Naive thymus-derived CD8-positive, alpha-beta T cell (primary cell): ENCODE measurements at places on chromosomes 6 and 20. TPM values are rescaled to one million over a fixed set of nuclear protein-coding genes. Genes with fewer than 3 reads are reported as not detected.

The DEF6 gene
- 136 TPM for polyA plus RNA-seq

The COL9A3 gene
- polyA plus RNA-seq, result 0.15 TPM

The CLVS2 gene
- polyA plus RNA-seq, result not detected

The GCNT2 gene
- 0.85 TPM for polyA plus RNA-seq

GRCh38 chr6:10460096-10460495 lies 45.2 kb upstream of the TFAP2A start:
- peaks cover 34% of the 10 kb centered on the region for H3K27me3 ChIP-seq
- no peak overlapping the region for H3K27ac ChIP-seq
- no peaks in the 10 kb centered on the region for H3K4me1 ChIP-seq

DNA sequence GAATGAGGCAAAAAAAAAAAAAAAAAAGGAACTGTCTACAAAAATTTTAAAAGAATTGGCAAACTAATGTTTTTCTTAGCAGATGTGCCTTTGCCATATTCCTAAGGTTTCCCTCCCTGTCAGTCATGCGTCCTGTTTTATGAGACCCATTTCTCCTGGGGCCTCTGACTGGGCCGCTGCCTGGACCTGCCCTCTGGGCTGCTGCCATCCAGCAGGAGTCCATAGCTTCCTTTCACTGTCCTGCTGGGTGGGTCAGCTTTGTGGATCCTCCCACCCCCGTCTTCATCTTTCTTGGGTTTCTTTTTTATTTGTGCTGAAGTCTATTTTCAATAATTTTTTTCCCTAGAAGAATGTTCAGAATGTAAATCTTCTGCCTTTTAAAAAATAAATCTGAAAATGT lies 110.8 kb upstream of the SCP2D1 start:
- H3K27me3 ChIP-seq, result no peaks in the 10 kb centered on the region
- peaks cover 13% of the 10 kb centered on the region for H3K4me1 ChIP-seq
- H3K36me3 ChIP-seq, result peaks cover 6% of the 10 kb centered on the region
- H3K4me3 ChIP-seq, result no peak overlapping the region
- no peak for DNase-seq

GRCh38 chr6:123619156-123619555 lies 17.6 kb downstream of the TRDN start:
- H3K36me3 ChIP-seq, result no peaks in the 10 kb centered on the region
- H3K4me1 ChIP-seq, result no peaks in the 10 kb centered on the region
- H3K4me3 ChIP-seq, result no peak overlapping the region
- H3K27ac ChIP-seq, result no peak overlapping the region
- DNase-seq, result no peak
- no peaks in the 10 kb centered on the region for H3K27me3 ChIP-seq

- peak; percentile 41 for DNase-seq
- peaks cover 7% of the 10 kb centered on the region for H3K36me3 ChIP-seq
- H3K27ac ChIP-seq, result peak overlapping the region; percentile 79
- H3K27me3 ChIP-seq, result peaks cover 16% of the 10 kb centered on the region
- H3K4me3 ChIP-seq, result no peak overlapping the region
Measured at GRCh38 chr6:14743474-14744211, 502.2 kb upstream of the JARID2 start.

DNA sequence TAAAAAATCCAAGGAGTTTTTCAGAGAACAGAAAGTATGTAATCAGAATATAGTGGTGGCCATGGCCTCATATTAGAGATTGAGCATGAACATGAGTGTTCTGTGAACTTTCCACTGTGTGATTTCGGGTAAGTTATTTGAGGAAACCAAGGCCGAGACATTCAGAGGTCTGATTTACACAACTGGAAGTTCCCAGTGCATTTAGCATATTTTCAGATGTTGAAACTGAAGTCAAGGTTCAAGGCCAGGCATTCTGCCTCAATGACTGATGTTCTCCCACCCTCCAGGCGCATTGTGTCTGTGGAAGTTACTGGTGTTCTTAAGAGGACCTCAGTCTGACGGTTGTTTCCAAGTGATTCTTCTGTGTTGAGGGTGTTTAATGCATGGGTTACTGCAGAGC lies 26.2 kb downstream of the RNF144B start:
- H3K36me3 ChIP-seq, result peaks cover 32% of the 10 kb centered on the region
- H3K4me3 ChIP-seq, result no peak overlapping the region
- no peak overlapping the region for H3K27ac ChIP-seq

- no peak overlapping the region for H3K27ac ChIP-seq
- H3K4me3 ChIP-seq, result no peak overlapping the region
- peaks cover 27% of the 10 kb centered on the region for H3K27me3 ChIP-seq
- peaks cover 2% of the 10 kb centered on the region for H3K4me1 ChIP-seq
- no peaks in the 10 kb centered on the region for H3K36me3 ChIP-seq
Measured at GRCh38 chr20:2252419-2252997, 43.3 kb upstream of the TGM3 start.

DNA sequence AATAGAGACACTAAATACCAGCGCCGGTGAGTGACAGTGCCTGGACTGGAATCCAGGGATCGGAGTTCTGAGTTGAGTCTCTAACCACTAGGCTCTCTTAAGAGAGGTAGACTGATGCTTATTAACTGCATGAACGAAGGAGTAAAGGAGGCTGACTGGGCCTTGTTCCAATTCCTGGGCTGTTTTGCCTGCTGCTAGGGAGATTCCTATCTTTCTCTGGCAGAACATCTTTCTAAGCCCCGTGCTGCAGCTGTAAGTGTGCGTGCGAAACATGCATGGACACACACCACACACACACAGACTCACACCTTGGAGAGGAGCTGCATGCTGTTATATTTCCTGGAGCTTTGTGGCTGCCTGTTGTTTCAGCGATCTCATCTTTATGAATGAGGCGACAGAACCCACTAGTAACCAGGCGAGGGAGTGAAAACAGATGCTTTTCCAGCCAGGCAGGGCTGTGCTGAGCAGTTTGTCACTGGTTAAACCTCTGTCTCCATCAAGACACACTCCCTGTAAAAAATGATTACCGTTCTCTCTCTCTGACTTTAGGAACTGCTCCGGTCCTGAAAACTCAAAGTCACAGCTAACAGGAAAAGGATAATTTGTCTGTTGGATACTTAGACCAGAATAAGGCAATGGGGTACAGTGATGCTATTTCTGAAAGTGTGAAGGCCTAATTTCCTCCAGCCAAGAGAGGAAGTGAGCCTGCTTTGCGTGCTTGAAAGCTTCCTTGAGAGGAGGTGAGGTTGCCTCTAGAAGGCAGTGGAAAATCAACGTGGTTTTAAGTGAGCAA lies 157.4 kb upstream of the ZNF217 start:
- peaks cover 65% of the 10 kb centered on the region for H3K4me1 ChIP-seq
- H3K27ac ChIP-seq, result peak overlapping the region; percentile 96
- H3K36me3 ChIP-seq, result no peaks in the 10 kb centered on the region
- H3K27me3 ChIP-seq, result no peaks in the 10 kb centered on the region
- peak overlapping the region; percentile 46 for H3K4me3 ChIP-seq
